ENCODE measurements at places on chromosomes 7 and 10.

- H3K4me3 ChIP-seq = peak overlapping the region; percentile 70
- DNase-seq = no peak
- peaks cover 2% of the 10 kb centered on the region for H3K36me3 ChIP-seq
- no peaks in the 10 kb centered on the region for H3K27me3 ChIP-seq
Observed at GRCh38 chr7:70779321-70779720, 352.6 kb upstream of the GALNT17 start.

- no peaks in the 10 kb centered on the region for H3K4me1 ChIP-seq
- H3K4me3 ChIP-seq = no peak overlapping the region
- no peak for DNase-seq
- H3K36me3 ChIP-seq = no peaks in the 10 kb centered on the region
- H3K27me3 ChIP-seq = peaks cover 14% of the 10 kb centered on the region
Observed at GRCh38 chr10:117226813-117227451, 14.0 kb upstream of the SLC18A2 start.

- H3K4me1 ChIP-seq = no peaks in the 10 kb centered on the region
- no peak overlapping the region for H3K27ac ChIP-seq
- no peak overlapping the region for H3K4me3 ChIP-seq
- H3K27me3 ChIP-seq = no peaks in the 10 kb centered on the region
- peaks cover 7% of the 10 kb centered on the region for H3K36me3 ChIP-seq
Observed at GRCh38 chr7:2276107-2276506, 34.1 kb downstream of the NUDT1 start.

DNA sequence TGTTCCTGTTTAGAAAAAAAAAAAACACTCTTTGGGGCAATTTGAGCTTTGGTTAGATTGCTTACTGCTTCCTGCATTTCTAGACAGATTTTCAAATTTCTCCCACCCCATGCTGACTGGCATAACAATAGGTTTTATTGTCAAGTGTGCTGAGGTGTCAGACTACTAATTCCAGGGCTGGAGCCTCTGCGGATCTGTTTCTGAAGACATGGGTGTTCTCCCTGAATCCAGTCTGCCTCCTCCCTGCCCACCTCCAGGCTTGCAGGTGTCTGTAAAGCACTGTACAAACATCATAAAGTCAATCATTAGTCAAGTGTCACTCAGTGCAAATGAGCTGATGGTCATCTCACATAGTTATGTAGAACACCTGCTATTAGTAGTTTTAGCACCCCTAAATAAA lies 292.4 kb downstream of the GATA3 start:
- no peak overlapping the region for H3K27ac ChIP-seq
- peaks cover 3% of the 10 kb centered on the region for H3K36me3 ChIP-seq
- no peaks in the 10 kb centered on the region for H3K4me1 ChIP-seq
- no peak for DNase-seq
- peaks cover 41% of the 10 kb centered on the region for H3K27me3 ChIP-seq

- no peak overlapping the region for H3K4me3 ChIP-seq
- no peak for DNase-seq
Observed at GRCh38 chr10:120555436-120555835, 98.4 kb downstream of the PLPP4 start.

- no peak overlapping the region for H3K27ac ChIP-seq
- H3K4me1 ChIP-seq = no peaks in the 10 kb centered on the region
- no peaks in the 10 kb centered on the region for H3K36me3 ChIP-seq
- DNase-seq = no peak
- no peak overlapping the region for H3K4me3 ChIP-seq
Observed at GRCh38 chr10:125624800-125625199, 58.2 kb downstream of the TEX36 start.

GRCh38 chr10:70891627-70892026 lies 3.3 kb upstream of the PCBD1 start:
- H3K36me3 ChIP-seq = no peaks in the 10 kb centered on the region
- no peak overlapping the region for H3K27ac ChIP-seq
- peaks cover 10% of the 10 kb centered on the region for H3K4me1 ChIP-seq
- H3K4me3 ChIP-seq = no peak overlapping the region

DNA sequence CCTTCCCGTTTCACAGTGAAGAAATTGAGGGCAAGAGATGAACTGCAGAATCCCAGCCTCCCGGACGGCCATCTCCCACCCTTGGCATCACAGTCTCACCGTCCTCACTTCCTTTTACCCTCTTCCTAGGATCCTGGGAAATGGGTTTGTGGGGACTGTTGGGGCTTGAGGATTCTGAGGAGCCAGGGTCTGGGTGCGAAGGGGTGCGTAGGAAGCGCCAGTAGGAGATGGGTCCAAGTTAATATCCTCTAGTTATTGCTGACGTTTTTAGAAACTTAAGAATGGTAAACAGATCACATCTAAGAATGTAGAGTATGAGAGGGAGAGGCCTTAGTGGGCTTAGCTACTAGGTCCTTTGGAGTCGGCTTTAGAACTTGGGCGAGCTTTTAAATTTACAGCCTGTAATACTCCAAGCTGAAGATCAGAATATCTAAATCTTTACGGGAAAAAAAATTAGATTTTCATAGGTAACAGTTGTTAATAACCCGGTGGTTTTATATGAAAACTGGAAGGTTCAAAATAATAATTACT lies 696 bp downstream of the MALSU1 start:
- H3K4me3 ChIP-seq = peak overlapping the region; percentile 88
- H3K4me1 ChIP-seq = peaks cover 45% of the 10 kb centered on the region
- no peak for DNase-seq
- H3K36me3 ChIP-seq = peaks cover 23% of the 10 kb centered on the region
- H3K27ac ChIP-seq = peak overlapping the region; percentile 88
- H3K27me3 ChIP-seq = peaks cover 4% of the 10 kb centered on the region

- no peak for DNase-seq
- peaks cover 28% of the 10 kb centered on the region for H3K4me1 ChIP-seq
- no peaks in the 10 kb centered on the region for H3K27me3 ChIP-seq
Observed at GRCh38 chr7:101749891-101750290, 67.5 kb upstream of the CUX1 start.

DNA sequence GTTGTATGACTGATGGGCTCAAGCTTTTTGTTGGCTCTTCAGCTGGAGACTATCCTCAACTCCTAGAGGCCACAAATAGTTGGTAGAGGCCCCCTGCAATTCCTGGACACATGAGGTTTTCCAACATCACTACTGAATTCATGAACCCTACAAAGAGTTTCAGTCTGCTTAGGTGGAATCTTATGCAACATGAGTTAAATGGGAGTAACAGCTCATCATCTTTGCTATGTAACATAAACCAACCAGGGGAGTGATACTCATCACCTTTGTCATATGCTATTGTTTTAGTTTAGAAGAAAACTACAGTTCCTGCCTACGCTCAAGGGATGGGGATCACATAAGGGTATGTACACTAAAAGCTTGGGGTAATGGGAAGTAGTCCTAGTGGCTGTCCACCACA lies 729.4 kb downstream of the SORCS1 start:
- no peak for DNase-seq
- H3K4me1 ChIP-seq = no peaks in the 10 kb centered on the region
- H3K4me3 ChIP-seq = no peak overlapping the region
- no peaks in the 10 kb centered on the region for H3K36me3 ChIP-seq
